K562 (cell line): ENCODE measurements at places on chromosomes 12 and 14. TPM values are rescaled to one million over a fixed set of nuclear protein-coding genes. Genes with fewer than 3 reads are reported as not detected.

DNA sequence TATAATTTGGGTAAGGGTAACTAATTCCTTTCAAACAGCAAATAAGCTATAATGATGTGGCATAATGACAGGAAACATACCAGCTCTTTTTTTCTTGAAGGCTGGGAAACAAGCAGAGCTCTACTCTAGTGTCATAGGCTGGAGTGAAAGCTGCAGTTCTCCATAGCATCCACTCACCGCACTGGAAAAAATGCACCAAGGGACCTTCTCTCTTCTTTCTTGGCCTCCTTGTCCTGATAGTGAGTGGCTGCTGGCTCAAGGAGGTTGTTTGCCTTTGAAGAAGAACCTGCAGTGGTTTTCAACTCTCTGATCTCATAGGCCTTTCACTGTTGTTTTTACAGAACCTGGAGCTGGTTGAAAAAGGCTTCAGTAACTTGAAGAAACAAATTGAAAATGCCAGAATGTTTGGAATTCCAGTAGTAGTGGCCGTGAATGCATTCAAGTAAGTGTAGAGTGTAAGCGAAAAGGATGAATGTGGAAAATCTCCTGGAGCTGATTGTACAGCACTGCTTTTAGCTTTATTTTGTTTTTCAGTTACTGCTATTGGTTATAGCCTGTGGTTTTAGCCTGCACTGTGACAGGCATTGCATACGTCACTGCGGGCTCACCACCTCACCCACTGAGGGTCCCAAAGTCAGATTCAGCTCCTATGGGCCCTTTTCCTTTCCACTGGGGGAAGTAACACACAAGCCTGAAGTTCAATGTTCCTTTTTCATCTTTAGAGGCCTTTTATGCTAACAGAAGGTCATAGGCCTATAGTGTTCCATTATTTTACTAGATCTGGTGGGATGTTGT, 17.2 kb upstream of the AKAP5 start:
- DNase-seq: no peak

DNA sequence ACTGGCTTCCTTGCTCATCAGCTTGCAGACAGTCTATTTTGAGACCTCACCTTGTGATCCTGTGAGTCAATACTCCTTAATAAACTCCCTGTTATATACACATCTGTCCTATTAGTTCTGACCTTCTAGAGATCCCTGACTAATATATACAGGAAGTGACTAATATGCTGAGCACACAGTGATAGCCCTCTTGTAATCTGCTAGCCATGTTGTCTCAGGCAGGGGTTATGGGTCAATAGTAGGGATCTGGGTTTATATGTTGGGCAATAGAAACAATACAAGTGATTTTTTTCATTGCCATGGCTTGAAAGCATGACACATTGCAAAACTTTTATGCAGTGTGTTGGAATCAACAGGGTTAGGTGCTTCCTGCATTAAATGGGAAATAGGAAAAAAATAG, 562.2 kb downstream of the GALC start:
- no peak for DNase-seq

GRCh38 chr12:129163861-129164260, 310.6 kb downstream of the GLT1D1 start:
- no peak for DNase-seq

Gene NANOG
- total RNA-seq: 0.04 and 0.38 TPM in 2 replicates

Gene SH2B3
- 63.8 and 75.3 TPM in 2 replicates for total RNA-seq

Gene RESF1
- total RNA-seq: 51.2 and 52.4 TPM in 2 replicates

GRCh38 chr14:38197001-38197783, 10.5 kb upstream of the SSTR1 start:
- no peak for DNase-seq

Gene NFE2
- 244 and 252 TPM in 2 replicates for total RNA-seq

Gene ENDOU
- not detected in 2 replicates for total RNA-seq

DNA sequence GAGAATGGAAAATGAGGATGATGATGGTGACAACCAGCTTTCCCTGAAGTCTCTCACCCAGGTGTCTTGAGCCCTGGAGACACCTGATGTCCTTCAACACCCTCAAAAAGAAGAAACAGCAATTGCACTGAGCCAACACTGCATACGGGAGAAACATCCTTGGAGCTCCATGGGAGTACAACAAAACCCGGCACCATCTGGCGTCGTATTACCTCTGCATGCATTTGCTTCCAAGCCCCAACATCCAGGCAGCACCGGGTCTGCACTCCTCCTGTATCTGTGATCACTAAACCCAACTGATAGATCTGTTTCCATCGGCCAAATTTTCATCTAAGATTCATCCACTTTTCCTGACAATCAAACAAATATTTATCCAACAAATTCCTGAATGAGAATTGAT, 249.9 kb downstream of the DPF3 start:
- no peak for DNase-seq

GRCh38 chr12:77682488-77682887, 148.2 kb upstream of the NAV3 start:
- DNase-seq: no peak

DNA sequence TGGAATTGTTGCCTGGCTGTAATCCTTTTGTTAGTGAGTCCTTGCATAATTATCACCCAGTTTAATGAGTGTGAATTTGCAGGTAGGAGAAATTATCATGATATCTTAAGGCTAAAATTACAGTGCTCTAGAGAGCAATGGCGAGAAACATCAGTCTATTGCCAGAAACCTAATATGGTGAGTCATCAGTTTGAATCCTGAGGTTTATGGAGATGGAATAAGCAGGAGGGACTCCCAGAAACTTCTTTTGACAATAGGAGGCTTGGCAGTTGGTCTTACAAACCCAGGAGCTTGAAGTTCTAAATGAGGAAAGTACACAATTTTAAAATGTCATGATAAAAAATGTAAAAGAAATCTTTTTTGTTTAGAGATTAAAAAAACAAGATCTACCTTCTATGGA, 31.5 kb upstream of the CRADD start:
- no peak for DNase-seq

Gene LTB4R
- total RNA-seq: 3.7 and 7.0 TPM in 2 replicates

DNA sequence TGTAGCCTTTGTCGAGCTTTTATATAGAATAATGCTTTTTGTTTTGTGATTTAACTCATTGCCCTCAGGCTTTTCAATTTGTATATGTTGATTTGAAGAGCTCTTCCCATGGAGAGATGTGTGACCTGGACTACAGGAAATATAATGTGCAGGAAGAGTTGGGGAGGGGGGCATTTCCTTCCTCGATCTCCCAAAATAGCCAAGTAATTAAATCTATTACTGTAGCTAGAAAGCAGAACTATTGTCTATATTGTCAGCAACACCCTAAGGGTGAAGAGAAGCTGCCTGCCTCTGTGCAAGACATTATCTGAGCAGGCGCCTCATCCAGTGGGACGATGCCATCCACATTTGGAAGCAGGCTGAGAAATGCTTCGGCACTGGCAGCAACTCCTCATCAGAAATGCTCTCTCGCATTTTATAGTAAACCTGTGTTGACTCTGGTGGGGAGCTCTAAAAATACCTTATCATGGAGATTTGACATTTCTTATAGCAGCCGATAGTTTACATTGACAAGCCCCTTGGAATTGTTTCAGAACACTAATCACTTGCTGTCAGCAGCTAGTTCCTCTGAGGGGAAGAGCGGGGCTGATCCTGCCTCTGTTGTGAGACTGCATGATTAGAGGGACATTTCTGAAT, 392.5 kb upstream of the RGS6 start:
- peak; percentile 13 for DNase-seq

- DNase-seq: no peak
These were observed 292.4 kb downstream of the SYT1 start for GRCh38 chr12:79156846-79157463.

DNA sequence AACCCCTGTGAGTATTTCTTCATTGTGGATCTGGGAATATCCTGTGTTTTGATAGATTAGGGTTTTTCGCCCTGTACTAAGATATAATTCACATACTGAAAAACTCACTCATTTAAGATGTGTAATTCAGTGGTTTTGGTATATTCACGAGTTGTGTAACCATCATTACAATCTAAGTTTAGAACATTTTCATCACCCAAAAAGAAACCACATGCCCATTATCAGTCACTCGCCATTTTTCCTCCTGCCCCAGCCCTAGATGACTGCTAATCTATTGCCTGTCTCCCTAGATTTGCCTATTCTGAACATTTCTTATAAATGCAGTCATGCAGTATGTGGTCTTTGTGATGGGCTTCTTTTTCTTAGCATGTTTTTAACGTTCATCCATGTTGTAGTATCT, 67.9 kb upstream of the ATF1 start:
- DNase-seq: no peak

Gene SLC8B1
- 31.8 and 34.1 TPM in 2 replicates for total RNA-seq

DNA sequence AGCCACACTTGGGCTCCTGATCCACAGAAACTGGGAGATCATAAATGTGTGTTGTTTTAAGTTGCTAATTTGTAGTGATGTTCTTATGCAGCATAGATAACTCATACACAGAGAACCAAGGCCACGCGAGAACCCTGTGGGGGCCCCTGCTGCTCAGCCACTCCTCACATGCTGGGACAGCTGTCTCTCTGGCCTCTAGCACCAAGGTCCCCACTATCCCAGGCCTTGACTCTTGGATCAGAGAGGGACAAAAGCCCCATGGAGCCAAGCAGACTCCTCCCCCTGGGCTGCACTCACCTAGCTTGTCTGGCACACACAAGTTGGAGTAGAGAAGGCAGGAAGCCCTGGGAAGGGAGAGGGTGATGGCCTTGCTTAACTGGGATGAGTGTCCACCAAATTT, 11.3 kb downstream of the PLD4 start:
- no peak for DNase-seq

Gene GPR33
- total RNA-seq: not detected in 2 replicates

GRCh38 chr12:10030446-10030845, at the start of gene CLEC9A:
Gene CLEC9A, plus strand, starts transcription at chr12:10030682. Its CDS starts 22,006 bp downstream, at chr12:10052688.
- no peak for DNase-seq

DNA sequence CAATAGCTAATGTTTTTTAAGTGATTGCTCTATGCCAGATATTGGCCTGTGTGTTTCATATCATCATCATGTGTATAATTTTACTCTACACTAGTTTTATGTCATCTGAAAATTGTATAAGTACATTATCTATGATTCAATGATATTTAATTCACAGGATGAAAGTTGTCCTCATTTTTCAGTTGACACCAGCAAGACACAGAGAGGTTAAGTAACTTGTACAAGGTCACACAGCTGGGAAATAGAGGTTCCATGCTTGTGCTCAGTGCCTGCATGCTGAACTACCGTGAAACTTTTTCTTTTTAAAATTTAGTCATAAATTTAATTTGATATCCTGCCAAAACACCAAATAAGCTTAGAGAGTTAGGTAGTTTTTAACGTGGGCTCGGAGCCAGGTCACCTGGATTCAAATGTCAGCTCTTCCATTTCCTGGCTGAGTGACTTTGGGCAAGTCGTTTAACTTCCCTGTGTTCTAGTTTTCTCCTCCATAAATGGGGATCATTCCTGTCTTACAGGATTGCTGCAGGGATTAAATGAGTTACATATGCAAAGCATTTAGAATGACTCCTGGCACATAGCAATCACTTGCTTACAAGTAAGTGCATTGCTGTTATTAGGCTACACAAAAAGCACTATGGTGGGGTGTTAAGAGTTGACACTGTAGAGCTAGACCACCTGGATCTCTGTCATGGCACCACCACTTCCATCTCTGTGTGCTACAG, 183.9 kb downstream of the ETV6 start:
- no peak for DNase-seq

DNA sequence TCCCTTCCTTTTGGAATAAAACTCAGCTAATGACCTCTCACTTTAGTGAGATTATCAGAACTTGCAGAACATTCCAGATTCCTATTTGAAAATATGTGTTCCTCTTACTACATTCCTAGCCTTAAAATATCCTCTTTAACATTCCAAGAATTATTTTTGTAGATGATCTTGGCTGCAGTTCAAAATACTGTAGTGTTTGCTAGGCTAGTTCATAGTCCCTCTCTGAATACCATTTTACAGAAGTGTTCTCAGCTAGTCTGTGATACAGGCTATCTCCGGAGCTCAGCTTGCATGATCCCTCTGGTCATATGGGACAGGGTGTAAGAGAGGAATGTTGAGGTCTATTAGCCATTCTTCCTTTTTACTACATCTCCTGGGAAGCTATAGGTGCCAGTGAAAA, 17.6 kb upstream of the GPR33 start:
- no peak for DNase-seq

GRCh38 chr12:126488806-126489205, 1423.6 kb downstream of the AACS start:
- no peak for DNase-seq

- DNase-seq: no peak
These were observed 100.1 kb downstream of the PPP1R12A start for GRCh38 chr12:79834712-79835376.

DNA sequence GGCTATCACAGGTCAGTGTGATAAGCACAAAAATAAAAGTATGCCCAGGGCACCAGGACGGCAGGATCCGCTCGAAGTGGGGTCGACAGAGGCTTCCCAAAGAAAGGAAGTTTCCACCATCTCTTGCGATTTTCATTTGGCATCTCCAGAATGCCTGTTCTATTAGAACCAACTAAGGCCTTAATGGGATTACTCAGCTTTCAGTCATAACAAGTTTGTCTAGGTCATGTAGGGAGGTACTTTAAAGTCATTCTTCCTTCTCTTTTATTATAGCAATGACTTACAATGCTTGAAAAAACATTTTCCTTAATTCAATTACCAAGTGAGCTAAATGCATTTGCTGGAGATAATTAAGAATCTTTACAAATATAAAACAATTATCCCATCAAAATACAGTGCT, 83.6 kb upstream of the DIO3 start:
- no peak for DNase-seq

- DNase-seq: peak; percentile 29
These were observed 4.6 kb downstream of the AP1G2 start for GRCh38 chr14:23562822-23563472.

Gene KLRK1
- total RNA-seq: 0.09 TPM in 2 replicates

Gene AQP2
- not detected in 2 replicates for total RNA-seq

DNA sequence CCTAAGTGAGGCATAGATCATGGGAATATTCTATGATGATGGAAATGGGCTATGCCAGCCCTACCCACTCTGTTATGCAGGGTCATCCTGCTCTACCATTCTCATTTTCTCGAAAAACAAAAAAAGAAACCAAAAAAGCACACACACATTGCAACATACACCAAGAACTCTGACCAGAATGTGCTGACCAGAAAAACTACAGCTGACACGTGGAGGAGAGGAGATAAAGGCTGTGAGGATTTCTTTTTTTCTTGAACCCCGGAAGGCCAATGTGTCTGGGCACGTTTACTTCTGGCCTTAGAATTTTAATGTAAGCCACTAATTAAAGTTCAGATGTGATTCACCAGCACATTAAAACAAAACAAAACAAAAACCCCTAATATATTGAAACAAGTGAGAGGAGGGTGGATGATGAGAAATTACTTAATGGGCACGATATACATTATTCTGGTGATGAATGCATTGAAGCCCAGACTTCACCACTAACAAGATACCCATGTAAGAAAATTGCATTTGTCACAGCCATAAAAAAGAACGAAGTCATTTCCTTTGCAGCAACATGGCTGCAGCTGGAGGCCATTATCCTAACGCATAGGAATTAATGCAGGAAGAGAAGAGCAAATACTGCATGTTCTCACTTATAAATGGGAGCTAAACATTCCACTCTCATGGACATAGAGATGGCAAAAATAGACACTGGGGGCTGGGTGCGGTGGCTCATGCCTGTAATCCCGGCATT, 66.3 kb upstream of the PLEKHG3 start:
- no peak for DNase-seq
